ENCODE measurements at places on chromosomes 12 and 14.

- DNase-seq: no peak
Measured at GRCh38 chr12:77919450-77919849, 88.8 kb downstream of the NAV3 start.

DNA sequence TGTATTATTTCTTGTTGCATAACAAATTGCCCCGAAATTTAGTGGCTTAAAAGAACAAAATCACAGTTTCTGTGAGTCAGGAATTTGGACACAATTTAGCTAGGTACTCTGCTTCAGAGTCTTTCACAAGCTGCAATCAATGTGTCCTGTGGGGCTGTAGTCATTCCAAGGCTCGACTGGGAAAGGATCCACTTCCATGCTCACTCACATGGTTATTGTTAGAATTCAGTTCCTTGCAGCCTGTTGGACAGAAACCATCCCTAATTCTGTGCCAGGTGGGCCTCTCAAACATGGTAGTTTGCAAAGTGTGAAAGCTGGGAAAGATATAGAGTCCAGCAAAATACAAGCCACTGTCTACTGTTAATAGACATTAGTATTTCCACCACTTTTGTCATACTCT, 59.7 kb upstream of the ARID2 start:
- no peak for DNase-seq

DNA sequence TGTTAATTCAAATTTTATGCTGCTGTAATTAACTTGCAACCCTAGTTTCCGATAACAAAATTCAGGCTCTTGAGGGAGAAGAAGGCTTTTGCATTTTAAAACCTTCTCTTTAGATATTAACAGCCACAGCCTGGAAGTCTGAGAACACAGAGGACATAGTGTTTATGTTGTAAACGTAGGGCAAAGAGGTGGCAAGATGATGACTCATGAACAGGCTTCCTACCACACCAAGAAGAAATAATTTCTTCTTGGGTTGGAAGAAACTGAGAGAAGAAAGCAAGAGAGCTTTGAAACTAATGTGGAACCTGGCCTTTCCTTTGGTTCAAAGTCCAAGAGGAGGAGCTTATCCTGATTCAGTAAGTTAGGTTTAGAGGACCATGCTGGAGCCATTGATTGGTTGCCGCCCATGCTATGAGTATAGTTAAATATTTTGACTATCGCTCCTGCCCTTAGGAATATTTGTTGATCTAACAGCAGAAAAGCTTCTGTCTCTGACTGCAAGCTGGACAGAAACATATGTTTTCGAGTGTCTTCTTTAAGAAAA, 31.8 kb downstream of the CCDC198 start:
- no peak for DNase-seq

- DNase-seq: no peak
Measured at GRCh38 chr14:24633353-24633752, 637 bp downstream of the GZMB start.

DNA sequence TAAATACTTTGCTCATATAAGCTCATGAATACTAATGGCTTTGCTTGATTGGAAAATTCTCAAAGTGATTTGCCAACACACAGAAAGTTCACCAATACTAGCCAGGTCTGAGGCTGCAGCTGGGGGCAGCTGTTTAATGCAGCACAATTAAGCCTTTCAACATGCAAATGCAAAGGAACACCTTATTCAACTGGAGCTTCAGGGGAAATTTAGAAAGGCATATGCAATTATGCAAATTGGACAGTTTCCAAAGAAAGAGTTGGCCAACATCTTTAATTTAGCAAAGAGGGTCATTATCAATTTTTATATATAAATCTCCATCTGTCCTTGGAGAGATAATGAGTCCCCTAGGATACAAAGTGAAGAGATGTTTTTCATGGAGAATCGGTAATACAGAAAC, 40.2 kb upstream of the OTOGL start:
- no peak for DNase-seq

- no peak for DNase-seq
Measured at GRCh38 chr12:116213885-116214527, 63.5 kb downstream of the MED13L start.

DNA sequence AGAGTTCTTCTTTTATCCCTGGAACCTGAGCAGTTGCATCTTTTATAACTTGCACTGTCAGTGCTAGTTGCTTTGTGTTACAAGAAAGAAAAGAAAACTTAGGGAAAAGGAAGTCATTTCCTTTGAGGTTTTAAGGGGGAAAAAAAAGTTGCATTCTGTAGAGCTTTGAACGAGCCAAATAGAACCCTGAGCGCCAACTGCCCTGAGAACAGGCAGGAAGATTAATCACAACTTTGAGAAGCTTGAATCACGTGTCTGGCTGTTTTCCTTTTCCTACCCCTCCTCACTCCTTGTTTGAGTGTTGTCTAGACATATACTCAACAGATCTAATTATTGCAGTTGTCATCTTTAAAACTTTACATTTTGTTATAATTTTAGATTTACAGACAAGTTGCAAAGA, 12.5 kb downstream of the PCNX1 start:
- DNase-seq: no peak

DNA sequence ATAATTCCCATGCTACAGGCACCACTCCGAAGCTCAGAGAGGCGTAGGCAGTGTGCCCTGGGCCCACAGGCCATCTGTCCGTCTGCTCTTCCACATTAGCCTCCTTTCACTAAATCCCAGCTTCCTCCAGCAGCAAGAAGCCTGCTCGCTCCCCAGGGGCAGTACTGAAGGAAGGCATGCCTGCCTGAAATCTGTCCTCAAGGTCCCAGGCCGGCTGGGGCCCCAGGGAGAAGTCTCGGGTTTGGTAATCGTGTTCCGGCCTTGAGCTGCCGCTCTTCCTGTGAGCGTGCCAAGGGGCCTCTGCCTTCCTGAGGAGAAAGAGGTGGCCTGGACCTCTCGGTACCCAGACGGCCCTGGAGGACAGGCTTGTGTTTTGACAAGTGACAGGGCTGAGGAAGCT, 15.2 kb upstream of the DLK1 start:
- no peak for DNase-seq

- no peak for DNase-seq
Measured at GRCh38 chr14:60599727-60600126, 49.5 kb downstream of the SIX1 start.

GRCh38 chr14:83541147-83541546, 1988.8 kb upstream of the FLRT2 start:
- DNase-seq: no peak

DNA sequence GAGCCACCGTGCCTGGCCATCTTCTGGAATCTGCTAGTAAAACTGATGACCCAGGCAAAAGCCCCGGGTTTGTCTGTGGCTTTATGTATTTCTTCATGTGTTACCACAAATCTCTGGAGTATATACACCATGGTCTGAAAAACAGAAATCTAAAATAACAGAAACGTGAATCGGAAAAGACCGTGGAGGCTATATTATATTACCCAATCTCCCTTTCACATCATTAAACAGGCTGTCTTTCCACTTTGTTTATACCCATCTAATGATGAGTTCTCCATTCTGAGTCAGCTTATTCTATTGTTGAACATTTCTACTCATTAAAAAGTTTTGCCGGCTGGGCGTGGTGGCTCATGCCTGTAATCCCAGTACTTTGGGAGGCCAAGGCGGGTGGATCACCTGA, 9.5 kb upstream of the AJUBA start:
- no peak for DNase-seq

GRCh38 chr12:118357257-118358007, 15.3 kb downstream of the TAOK3 start:
- DNase-seq: no peak

GRCh38 chr14:85205875-85206274, 324.1 kb upstream of the FLRT2 start:
- no peak for DNase-seq

GRCh38 chr12:41123871-41124270, 64.2 kb upstream of the PDZRN4 start:
- DNase-seq: no peak

DNA sequence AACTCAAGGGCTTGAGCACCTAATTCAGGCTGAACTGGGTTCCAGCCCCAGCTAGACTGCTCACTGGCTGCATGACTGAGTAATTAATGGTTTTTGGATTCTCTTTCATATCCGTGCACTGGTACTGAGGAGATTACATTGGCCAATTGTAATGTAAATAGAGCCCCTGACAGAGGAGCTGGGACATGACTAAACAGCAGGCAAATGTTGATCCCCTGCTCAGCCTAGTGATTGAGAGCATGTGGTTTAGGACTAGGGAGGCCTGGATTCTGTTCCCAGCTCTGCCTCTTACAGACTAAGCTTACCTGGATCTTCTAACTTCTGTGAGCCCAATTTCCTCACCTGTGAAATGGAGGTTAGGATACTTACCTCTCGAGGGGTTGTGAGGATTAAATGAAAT, 204.3 kb downstream of the ESR2 start:
- no peak for DNase-seq

- no peak for DNase-seq
Measured at GRCh38 chr14:32865827-32866376, 72.8 kb upstream of the NPAS3 start.

GRCh38 chr12:44154128-44154527, 318.2 kb downstream of the TMEM117 start:
- no peak for DNase-seq

DNA sequence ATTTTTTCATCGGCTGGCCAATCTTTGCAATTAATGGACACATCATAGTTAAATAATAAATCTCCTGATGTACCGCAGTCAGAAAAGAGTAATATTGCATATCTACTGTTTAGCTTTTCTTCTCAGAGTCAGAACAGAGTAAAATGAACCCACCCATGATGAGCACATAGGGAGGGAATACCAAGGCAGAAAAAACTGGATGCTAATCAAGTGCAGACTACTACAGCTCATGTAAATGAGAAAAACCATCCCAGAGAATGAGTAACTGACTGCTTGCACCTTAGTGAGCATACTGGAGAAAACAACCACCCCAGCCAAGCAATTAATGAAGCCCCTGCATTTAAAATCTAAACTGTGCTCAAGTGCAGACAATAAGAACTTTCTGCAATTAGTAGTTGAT, 483.7 kb downstream of the MDGA2 start:
- no peak for DNase-seq

DNA sequence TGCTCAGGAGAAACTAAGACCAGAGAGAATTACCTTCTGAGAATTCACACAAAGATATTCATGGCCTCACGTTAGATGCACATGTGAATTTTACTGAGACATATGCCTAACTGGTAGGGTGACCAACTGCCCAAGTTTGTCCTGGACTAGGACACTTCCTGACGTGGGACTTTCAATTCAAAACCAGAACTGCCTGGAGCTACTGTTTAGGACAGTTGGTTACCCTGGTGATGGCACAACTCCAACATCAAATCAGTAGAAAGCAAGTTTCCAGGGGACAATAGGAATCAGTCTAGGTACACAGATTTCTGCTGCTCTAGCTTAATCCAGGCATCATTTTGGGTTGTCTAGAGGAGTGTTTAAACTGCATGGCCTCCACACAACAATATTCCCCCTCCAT, 178.7 kb downstream of the GXYLT1 start:
- DNase-seq: no peak

DNA sequence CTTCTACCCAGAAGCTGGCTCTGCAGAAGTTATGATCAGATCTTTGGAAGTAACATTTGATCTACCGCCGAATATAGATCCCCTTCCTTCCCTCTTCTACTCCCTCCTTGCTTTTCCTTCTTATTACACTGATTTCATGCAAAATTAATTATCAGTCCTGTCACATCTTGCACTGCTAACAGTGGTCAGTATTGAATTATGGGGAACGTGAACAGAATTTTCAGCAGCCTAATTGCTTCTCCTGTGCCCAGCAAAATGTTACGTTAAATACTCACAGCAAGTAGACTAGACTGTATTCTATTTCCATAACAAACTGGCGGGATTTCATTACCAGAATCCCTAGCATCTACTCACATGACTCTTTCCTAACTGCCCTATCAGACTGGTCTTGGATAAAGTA, 596.9 kb downstream of the DIO2 start:
- DNase-seq: no peak

DNA sequence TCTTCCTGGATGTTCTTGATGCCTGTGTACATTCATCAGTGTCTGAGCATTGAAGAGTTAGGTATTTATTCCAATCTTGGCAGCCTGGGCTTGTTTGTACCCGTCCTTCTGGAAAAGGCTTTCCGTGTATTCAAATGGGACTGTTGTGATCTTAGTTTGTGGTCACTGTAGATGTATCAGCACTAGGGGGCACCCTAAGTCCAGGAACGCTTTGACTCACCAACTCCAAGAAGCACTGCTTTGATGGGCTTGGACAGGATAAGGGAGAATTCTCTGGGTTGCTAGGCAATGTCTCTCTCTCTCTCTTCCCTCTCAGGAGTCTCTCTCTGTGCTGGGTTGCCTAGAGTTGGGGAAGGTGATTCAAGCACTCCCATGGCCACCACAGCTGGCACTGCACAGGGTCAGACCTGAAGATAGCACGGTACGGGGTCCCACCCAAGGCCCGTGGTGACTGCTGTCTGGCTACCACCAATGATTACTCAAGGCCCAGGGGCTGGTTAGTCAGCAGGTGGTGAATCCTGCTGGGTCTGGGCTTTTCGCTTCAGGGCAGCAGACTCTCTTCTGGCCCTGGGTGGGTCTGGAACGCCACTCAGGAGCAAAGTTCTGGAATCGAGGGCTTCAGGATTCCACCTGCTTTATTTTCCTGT, 211.1 kb upstream of the RGS6 start:
- DNase-seq: no peak

DNA sequence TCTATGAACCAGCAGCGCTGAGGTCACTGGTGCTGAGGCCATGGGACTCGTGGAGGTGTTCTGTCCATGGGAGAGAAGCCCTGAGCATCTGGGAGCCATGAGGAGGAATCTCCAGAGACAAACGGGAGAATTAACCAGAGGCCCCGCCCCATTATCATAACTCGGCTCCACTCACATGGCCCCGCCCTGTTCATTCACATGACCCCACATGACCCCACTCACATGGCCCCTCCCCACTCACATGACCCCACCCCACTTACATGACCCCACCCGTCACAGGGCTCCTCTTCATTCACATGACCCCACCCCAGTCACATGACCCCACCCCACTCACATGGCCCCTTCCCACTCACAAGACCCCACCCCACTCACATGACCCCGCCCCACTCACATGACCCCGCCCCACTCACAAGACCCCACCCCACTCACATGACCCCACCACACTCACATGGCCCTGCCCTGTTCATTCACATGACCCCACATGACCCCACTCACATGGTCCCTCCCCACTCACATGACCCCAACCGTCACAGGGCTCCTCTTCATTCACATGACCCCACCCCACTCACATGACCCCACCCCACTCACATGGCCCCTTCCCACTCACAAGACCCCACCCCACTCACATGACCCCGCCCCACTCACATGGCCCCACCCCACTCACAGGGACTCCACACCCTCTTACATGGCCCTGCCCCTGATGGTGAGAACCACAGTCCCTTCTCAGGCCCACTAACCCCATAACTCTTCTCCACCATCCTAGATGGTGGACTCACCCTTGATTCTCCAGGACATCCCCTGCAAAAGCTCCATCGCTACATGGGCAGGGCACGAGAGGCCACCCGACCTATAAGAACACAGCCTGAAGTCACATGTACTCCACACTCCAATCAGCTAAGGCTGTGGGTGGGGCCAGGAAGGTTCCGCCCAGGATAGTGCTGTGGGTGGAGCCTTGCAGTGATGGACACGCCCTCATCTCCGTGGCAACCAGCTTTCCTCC, 151.1 kb upstream of the SFSWAP start:
- no peak for DNase-seq

Data from retinal pigment epithelial cell (primary cell).